Pancreas (tissue), 10 donors: ENCODE measurements at places on chromosomes 7 and 10. TPM values are rescaled to one million over a fixed set of nuclear protein-coding genes. Genes with fewer than 3 reads are reported as not detected.

DNA sequence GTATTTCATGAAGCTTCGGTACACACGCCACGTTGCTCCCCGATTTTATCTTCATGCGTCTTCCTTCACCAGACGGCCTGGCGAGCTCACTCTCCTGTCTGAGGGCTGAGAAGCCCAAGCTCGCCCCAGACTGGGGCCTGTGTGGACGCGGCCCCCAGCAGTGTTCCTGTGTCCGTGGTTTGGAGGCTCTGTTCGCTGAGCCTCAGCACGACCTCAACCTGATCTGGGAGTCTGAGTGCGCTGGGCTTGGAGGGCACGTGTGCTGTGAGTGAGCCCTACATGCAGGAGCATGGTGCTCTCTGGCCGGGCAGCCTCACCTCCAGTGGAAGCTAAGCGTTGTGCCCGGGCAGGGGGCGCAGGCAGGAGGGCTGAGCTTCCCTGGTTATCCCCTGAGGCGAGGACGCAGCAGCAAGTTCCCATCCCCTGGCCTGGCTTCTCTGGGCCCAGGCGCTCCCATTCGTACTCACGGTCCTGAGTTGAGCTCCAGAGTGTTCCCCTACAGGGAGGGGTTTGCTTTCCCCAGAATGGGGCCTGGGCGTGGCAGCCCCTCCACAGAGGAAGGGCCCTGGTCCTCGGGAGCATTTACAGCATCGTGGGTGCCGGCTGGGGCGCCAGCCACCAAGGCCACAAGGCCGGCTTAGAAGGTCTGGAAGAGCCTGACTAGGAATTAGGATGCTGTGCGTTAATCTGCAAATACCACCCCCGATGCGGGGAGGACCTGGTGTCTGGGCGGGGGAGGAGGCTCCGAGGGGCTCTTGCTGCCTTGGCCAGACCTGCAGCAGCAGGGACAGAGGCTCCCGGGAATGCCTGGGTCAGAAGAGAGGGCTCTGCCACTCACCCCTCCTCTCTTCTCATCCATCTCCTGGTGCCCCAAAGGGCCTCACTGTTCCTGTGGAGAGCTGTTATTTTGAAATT, 400.6 kb downstream of the DNAJB6 start:
- peak; percentile 31 for DNase-seq

GRCh38 chr7:128035712-128036111, 4.5 kb upstream of the LRRC4 start:
- no peak for DNase-seq

- no peak for DNase-seq
Measured at GRCh38 chr10:124221356-124222317, 128.2 kb upstream of the CHST15 start.

The SPDYE1 gene
- total RNA-seq = not detected

The CYP3A5 gene
- total RNA-seq = 33.9 TPM

The DGKI gene
- total RNA-seq = 0.81 TPM
